ENCODE measurements at places on chromosomes 13 and 19.

DNA sequence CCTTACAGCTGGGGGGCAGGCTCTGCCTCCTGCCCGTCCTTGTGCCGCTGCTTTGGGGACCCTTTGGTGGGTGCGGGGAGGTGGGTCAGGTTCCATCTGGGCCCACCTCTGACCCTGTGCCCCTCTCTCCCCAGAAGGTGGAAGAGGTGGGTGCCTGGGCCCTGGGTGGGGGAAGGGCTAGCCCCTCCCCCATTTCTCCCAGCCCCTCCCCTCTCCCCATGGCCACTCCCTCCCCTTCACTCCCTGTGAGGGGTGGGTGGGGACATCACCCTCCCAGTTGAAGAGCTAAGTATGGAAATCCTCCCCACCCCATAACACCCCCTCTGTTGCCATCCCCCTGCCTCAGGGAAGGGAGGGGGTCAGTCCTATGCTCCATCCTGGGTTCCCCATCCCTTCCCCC, 14.2 kb downstream of the ARHGEF1 start:
- no peak for DNase-seq

DNA sequence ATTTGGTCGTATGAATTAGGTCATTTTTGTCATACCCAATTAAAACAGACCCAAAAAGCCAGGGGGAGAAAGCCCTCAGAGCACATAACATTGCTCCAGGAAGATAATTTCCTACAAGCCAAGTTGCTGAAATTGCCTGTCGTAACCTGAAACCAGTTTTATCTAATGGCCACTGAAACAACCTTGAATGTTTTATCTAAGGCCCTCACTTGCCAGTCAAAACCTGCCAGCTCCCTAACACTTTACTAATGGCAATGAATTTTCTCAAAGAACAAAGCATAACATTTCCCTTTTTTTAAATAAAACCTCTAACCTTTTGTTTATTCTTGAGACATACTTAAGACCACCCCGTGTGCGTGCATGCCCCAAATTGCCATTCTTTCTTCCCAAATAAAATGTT, 496.2 kb upstream of the KLHL1 start:
- DNase-seq, result no peak

- DNase-seq, result no peak
These were observed 442.6 kb upstream of the ZNF507 start for GRCh38 chr19:31902821-31903220.

DNA sequence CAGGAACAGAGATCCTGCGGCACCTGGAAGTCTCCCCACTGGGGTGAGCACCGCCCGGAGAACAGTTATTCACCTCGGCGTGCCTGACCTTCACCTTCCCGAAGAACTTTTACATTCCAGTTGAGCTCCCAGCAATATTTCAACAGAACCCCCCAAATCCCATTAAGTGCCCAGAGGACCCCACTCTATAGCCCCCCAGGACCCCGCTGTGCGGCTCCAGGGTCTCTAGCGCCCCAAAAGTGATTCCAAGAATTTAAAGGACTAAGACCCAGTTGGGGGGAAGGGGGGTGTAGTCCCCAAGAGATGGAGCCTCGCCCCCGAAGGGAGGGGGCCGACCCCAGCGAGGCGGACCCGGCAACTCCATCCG, 480 bp downstream of the GPR108 start:
- DNase-seq, result no peak

GRCh38 chr13:63198071-63198470, 1782.4 kb upstream of the PCDH20 start:
- no peak for DNase-seq

All from T follicular helper cell (primary cell).